B cell (primary cell): ENCODE measurements at places on chromosomes 11 and 22. TPM values are rescaled to one million over a fixed set of nuclear protein-coding genes. Genes with fewer than 3 reads are reported as not detected.

PRDM11 gene
- total RNA-seq = 25.3 and 26.2 TPM in 2 replicates

ISX gene
- not detected in 2 replicates for total RNA-seq

GGT5 gene
- total RNA-seq = not detected in 2 replicates

PRODH gene
- total RNA-seq = not detected in 2 replicates

DNA sequence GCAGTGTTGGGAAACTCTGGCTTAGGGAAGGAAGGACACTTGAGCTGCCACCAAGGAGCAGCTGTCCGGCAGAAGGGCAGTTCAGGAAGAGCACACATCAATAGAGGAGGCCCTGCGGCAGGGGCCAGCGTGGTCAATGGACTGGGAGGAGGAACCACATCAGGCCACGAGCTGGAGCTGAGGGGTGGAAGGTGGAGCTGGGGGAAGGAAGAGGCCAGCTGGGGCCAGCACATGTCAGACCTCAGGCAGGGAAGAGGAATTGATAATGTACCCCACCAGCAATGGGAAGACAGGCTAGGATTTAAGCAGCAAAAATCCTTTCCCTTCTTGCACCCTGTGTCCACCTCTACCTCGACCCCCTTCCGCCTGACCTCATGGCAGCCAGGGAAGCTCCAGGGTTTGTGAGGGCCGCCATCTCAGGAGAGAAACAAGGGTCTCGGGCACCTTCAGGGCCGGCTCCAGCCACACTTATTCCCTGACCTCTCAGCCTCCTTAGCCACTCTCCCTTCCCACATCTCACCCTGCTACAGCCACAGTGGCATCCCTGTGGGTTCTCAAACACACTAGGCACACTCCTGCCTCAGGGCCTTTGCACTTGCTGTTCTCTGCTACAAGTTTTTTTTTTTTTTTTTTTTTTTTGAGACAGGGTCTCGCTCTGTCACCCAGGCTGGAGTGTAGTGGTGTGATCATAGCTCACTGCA lies 157.8 kb upstream of the GRK3 start:
- DNase-seq = no peak
